ENCODE measurements at places on chromosomes 11 and 22.

DNA sequence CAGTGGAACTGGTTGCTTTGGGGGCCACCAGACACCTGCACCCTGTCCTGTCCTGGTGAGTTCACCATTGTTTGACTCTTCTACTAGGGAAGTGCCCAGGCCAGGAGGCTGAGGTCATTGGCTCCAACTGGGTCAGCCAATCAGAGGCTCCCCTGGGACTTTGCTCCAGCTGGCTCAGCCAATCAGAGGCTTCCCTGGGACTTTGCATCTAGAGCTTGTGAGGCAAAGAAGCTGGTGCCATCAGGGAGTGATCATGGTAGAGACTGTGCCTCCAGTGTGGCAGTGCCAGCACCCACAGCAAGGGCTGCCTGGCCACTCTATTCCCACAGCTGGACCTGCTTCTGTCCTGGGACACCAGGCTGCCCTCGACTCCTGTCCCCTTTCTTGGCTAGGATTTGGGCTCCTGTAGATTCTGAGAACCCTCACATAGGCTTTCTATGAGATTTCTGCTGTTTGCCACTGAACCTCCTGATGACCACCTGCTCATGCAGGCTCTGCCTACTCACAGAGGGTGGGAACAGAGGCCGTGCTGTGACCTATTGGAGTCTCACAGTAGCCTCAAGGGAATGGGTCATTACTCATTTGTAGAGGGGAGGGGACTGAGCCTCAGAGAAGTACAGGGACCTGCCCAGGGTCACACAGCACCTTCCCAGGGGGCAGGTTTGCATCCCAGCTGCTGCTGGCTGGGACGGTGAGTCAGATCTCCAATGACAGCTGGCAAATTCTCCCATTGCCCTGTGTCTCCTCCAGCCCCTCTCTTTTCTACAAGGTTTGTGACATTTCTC lies 59.2 kb upstream of the SHISAL1 start:
- DNase-seq, result no peak

DNA sequence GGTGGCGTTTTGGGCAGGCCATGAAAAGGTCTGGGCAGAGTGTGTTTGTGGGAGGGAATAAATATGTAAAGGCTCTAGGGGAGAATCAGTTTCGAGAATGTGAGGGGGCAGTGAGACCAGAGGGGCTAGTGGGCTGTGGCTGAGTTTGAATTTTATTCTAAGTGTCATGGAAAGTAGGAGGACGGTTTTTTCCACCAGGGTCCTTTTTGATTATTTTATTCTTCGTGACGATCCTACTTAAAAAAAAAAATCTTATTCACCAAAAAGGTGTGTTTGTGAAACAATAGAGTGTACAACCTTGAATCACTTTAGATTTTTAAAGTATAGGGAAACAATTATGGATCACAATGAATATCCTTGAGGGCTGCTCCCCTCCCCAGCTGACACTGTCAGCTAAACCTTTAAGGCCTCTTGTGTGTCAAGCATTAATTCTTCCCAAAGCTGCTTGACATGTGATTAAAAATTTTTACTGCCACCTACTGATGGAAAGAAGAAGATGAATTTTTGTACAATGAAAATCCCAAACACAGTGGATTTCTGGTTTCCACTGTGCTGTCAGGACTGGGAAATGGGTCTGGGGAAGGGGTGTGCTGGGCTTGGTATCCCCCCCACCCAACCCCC lies 107.5 kb upstream of the OR4B1 start:
- no peak for DNase-seq

GRCh38 chr11:18106688-18107087 lies 806 bp upstream of the SAAL1 start:
- DNase-seq, result peak; percentile 11

GRCh38 chr22:36563898-36564297 lies 34.9 kb upstream of the EIF3D start:
- no peak for DNase-seq

DNA sequence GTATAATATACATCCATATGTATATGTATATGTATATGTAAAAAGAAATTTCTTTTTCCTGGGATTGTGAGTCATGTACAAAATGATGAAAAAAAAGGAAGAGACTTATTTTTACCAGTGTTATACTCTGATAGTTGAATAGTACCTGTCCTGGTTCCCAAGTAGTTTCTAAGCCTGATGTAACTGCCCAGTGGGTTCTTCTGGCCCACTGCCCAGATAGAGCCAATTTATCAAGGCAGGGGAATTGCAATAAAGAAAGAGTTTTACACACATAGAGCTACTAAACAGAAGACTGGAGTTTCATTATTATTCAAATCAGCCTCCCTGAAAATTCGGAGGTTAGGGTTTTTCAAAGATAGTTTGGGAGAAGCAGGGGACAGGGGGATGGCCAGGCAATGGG lies 29.1 kb upstream of the NARS2 start:
- DNase-seq, result no peak

GRCh38 chr11:104524254-104524653 lies 360.3 kb upstream of the PDGFD start:
- DNase-seq, result no peak

DNA sequence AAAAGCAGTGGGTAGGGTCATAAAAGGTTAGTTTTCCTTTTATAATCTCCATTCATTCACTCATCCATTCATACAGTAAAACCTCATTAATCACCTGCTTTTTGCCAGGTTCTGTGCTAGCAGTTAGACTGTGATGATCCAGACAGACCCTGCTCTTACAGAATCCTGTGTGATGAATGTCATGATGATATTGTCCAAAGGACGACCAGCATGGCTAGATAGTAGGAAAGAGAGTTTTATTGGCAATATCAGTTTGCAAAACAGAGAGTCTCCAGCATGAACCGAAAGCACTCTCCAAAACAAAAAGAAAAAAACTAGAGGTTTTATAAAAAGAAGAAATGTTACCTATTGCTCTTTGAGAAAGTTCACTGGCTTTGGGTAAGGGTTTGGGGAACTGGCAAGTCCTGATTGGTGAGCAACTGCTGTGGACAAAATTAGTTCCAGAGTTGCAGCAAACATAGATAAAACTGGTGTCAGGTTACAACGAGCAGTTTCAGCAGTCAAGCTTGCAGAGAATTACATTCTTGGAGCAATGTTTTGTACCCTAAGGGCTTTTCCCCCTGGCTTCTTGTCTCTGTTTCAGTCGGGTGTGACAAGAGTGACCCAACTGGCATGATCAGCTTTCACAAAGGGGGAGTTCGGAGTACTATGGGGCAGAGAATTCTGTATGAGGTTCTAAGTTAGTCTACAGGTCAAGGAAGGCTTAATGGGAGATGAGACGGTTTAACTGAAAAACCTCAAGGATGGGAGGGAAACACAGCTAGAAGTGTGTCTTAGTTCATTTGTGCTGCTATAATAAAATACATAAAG lies 58.3 kb downstream of the HSD17B12 start:
- peak; percentile 62 for DNase-seq

GRCh38 chr11:82858556-82859091 lies 41.6 kb downstream of the PRCP start:
- peak; percentile 54 for DNase-seq

DNA sequence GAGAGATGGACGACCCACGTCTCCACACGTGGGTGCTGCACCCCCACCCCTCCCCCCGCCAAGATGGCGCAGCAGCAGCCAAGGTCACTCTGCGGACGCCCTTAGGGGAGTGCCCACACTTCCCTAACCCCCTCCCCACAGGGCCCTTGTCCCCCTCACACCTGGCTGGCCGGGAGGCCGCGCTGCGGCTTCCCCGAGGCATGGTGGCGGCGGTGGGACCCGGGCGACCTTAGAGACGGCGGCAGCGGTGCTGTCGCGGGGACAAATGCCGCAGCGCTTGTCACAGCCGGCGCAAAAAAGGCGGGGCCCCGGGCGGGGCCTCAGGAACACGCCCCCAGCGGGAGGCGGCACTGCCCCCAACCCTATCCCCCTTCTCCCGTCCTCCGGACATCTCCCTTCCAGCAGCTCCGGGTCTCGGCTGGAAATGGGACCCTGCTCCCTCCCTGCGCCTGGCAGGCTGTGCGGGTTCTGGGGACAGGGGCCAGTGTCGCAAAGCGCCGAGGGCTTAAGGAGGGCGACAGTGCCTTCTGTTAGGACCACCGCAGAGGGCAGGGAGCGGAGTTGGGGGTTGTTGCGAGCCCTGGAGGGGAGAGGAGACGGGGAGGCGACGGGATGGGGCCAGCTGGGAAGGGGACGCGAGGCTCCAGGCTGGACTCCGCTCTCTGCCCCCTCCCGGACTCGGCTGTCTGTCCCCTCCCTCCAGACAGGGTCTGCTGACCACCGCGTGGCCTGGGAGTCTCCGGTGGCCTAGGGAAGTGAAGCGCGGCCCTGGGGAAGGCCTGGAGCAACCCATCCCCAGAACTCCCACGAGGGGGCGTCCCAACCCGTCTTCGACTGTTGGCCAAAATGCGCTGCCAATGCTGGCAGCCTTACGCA lies at the start of gene CHCHD10:
CHCHD10 (minus strand) TSS at position 300 of the 876 bp plus-strand sequence; CDS start at position 202, 98 bp downstream.
- no peak for DNase-seq

DNA sequence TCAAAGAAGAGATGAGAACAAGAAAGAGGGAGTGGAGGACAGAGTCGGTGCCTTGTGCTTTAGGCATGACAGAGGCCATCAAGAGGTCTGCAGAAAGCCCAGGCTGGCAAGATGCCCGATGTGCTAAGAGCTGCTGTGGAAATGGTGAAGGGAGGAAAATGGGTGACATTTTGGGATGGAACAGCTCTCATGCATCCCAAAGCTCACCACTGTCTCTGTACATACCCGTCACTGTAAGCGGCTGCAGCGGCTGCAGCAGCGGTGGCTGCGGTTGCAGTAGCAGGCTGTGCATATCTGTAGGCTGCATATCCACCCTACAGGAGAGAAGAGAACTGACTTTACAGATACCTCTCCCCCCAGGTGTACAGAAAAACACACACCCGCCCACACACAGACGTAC lies 28.6 kb downstream of the APOL5 start:
- no peak for DNase-seq

GRCh38 chr11:134658481-134659225 lies 246.6 kb upstream of the B3GAT1 start:
- no peak for DNase-seq

DNA sequence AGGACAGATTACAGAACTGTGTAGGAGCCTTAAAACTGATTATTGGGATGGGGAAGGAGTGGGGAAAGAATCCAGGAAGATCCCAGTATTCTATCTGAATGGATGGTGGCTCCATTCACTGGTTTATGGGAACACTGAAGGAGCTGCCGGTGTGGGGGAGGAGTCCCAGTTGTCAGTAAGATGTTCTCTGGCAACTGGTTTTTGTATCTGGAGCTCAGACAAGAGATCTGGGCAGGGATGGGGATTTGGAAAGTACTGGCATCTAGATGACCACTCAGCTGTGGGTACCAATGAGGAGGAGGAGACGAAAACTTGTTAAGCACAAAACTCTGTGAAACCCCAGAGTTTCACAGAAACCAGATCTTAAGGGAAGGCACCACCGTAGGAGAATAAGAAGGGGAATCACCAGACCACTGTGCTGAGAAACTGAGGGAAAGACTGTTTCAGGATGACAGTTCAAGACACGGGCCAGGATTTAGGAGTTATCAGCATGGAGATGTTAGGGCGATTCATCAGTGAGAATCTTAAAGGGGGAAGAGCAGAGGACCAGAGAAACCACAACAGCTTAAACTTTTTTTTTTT lies 28.1 kb downstream of the LDLRAD3 start:
- no peak for DNase-seq

- DNase-seq, result no peak
Observed at GRCh38 chr11:16783321-16783801, 44.9 kb downstream of the C11orf58 start.

- no peak for DNase-seq
Observed at GRCh38 chr11:44338026-44338425, 28.1 kb upstream of the ALX4 start.

GRCh38 chr11:1840780-1841480 lies 2.1 kb downstream of the TNNI2 start:
- DNase-seq, result no peak

DNA sequence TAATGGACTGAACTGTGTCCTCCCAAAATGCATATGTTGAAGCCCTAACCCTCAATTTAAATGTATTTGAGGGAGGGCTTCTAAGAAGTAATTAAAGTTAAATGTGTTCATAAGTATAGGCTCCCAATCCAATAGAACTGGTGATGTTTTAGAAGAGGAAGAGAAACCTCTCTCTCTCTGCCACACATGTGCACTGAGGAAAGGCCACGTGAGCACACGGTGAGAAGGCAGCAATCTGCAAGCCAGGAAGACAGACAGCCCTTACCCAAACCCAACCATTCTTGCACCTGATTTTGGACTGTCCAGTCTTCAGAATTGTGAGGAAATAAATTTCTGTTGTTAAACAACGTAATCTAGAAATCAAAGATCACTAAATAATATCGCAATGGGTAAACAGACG lies 501.5 kb upstream of the ARHGAP42 start:
- no peak for DNase-seq

- DNase-seq, result no peak
Observed at GRCh38 chr22:32042924-32043323, at the start of gene SLC5A1. SLC5A1 (plus strand) TSS chr22:32043261; CDS start chr22:32043282, 21 bp downstream.

DNA sequence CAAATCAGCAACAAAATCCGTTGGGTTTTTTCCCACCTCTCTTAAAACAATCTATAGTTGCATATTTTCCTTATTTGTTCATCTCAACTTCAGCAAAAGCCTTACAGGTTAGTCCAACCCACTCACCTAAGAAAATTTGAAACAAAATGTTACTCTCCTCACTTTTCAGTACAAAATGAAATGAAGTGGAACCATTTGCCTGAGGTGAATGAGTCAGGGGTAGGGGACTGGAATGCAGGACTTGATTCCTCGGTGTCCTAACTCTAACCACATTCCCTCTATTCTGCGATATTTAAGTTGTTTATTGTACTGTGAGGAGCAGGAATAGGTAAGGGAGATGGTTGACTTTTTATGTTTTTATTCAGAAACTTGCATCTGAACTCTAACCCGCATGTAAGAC lies 16.4 kb downstream of the ATP5MG start:
- no peak for DNase-seq

GRCh38 chr11:116929414-116930090 lies 92.1 kb upstream of the APOA1 start:
- DNase-seq, result no peak

DNA sequence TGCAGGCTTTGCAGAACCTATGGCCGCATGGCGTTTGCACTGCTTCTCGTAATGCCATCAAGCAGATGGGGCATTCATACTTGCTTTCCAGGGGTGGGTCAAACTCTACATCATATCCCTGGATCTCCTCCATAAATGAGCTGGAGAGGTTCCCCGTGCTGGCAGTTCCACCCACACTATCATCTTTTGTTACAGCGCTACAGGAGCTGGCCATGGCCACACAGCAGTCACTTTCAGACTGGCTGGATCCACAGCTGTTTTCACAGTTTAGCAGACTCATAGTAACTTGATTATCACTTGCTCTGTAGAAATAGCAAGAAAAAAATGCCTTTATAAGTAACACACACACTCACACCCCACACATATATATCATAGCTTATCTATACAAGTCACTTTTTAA lies 8.8 kb downstream of the TRAF6 start:
- DNase-seq, result no peak

- no peak for DNase-seq
Observed at GRCh38 chr22:25402501-25403283, 161.8 kb upstream of the GRK3 start.

- no peak for DNase-seq
Observed at GRCh38 chr22:26656891-26657851, at the start of gene MIAT. MIAT (plus strand) TSS chr22:26657588.

- no peak for DNase-seq
Observed at GRCh38 chr11:9525116-9525515, 48.4 kb upstream of the WEE1 start.
